ENCODE measurements at places on chromosomes 2 and 18.
A peak's percentile ranks its signal among the peaks of the same experiment; 100 is the strongest.

DNA sequence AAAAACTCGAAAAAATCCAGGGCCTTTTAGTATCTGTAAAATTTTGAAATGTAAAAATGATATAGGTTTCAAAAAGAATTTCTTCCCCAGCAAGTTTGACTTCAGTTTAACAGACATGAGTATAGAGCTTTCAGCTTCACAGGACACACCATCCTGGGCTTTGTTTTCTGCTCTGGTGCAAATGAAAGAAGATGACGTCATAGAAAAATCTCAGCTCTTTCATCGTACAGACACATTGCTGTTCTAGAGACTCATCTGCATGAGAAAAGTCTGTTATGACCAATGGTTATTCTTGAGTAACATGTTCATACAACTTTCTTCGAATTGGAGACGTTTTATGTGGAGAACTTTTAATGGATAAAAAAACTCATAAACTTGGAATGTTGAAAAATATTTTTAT lies 111.7 kb upstream of the DYNAP start:
- no peak for DNase-seq

- no peak for DNase-seq
Measured at GRCh38 chr18:9705183-9705829, 2.8 kb upstream of the RAB31 start.

DNA sequence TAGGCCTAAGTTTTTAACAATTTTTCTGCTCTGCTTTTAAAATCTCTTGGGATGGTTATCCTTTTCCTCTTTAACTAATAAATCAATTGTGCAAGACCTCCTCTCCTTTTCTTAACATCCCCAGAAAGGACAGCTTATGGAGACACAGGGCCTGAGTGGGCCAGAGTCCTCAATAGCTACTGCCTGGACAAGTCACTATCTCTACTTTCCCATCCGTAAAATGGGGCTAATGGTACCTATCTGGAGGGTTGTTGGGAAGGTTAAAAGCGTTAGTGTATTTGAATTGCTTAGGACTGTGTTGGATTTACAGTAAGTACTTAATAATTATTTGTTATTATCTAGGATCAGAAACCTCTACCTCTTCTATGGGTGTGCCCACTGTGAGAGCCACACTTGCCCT lies 60.1 kb downstream of the TGIF1 start:
- DNase-seq, result no peak

DNA sequence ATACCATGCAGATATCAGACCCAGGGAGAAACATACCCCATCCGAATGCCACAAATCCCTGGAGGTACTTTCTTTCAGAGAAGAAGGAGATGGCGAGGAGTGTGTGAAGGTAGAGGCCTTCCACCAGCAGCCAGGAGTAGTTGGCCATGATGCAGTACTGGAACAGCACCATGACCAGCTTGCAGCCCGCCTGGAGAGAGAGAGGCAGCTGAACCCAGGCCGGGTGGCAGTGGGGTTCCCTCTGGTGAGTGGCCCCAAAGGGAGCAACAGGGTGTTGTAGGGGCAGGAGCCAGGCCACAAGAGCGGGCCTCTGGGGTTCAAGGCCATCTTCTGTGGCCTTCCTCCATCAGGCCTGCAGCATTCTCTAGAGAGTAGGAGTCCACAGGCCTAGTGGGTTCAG lies 30.2 kb downstream of the TMEM37 start:
- no peak for DNase-seq

- no peak for DNase-seq
Measured at GRCh38 chr18:36149514-36150289, 20.0 kb downstream of the ELP2 start.

- no peak for DNase-seq
Measured at GRCh38 chr18:8824846-8825245, 119.5 kb downstream of the MTCL1 start.

DNA sequence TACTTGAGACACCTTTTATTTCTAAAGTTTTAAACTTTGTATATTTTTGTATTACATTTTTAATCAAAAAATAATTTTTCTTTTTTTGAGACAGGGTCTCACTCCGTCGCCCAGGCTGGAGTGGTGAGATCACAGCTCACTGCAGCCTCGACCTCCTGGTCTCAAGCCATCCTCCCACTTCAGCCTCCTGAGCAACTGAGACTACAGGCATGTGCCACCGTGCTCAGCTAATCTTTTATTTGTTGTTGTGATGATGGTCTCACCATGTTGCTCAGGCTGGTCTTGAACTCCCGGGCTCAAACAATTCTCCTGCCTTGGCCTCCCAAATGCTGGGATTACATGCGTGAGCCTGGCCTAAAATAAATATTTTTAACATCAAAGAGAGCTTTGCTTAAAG lies 218.7 kb upstream of the SH3BP4 start:
- DNase-seq, result no peak

DNA sequence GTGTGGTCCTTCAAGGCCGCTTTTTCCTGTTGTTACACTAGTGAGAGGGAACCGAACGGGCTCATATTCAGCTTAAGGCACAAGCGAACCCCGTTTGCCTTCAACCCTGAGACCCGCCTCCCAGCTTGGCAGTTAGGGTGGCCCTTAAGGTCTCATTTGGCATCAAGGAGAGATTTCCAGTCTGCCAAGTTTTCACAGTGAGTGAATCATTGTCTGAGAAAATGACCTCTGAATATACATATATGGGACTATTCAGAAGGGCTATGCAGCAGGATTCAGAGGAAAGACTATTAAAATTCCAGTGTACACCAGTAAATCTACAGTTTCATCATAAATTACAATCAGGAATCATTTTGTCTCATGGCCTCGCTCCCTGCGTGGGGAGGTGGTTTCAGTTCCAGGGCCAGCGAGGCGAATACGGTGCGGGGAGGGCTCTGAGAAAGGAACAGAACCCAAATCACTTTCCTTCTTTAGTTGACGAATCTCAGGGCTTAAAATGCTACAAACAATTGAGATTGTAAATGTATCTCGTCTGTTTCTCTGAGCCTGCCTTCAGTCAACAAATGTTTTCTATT lies 231.4 kb downstream of the FAM210A start:
- DNase-seq, result no peak

DNA sequence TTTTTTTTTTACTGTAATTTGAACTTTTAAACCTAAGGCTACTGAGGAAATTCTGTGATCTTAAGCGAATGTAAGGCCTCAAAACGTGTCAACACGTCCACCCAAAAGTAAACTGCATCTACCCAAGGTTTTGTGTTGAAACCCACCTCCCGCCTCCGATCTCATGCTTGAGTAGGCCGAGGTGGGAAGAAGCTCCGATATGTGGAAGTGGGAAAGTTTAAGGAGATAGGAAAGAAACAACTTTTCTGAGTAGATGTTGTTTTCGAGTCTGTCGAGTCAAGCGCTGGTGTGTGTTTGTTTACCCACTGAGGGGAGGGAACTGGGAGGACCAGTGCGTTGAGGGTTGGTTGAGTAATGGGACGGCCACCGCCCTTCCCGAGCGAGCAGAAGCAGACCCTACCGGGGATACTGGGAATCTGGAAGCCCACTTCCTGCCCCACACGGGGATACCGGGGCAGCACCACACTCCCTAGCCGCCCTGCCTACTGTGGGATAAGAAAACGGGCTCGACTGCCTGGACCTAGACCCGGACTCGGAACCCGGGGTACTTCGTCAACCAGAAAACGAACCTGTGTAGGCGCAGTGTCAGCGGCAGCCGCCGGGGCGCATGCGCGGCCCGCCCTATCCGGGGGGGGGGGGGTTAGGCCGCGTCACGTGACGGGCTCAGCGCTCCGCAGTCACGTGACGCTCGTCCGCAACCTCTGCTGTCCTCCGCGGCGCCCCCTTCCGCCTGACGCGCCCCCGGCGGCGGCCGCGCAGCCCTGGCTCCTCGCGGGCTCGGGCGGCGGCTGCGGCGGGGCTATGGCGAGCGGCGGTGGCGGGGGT lies at the start of gene RETREG2:
TSS of gene RETREG2 (plus strand) at position 724 of the 825 bp plus-strand sequence. CDS start at position 802, 78 bp downstream.
- peak; percentile 98 for DNase-seq

DNA sequence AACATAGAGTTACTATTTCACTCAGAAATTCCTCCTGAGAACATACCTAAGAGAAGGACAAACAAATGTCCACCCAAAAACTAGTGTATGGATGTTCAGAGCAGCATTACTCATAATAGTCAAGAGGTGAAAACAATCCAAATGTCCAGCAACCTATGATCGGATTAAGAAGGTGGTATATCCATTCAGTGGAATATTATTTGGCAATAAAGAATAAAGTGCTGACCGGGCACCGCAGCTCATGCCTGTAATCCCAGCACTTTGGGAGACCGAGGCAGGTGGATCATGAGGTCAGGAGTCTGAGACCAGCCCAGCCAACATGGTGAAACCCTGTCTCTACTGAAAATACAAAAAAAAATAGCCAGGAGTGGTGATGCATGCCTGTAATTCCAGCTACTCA lies 182.8 kb upstream of the AGAP1 start:
- no peak for DNase-seq
